Activated CD4-positive, alpha-beta T cell treated with anti-CD3 and anti-CD28 coated beads, Interleukin-2, Interleukin-6, amounts not matched to agents 100 ng/mL and 50 ng/mL, durations not matched to agents 16 hours and 8 hours (primary cell): ENCODE measurements at places on chromosomes 3 and 15.

- no peak for DNase-seq
Observed at GRCh38 chr3:134823679-134824078, 28.6 kb downstream of the EPHB1 start.

- DNase-seq: no peak
Observed at GRCh38 chr15:80875568-80876347, 96.6 kb downstream of the CEMIP start.

DNA sequence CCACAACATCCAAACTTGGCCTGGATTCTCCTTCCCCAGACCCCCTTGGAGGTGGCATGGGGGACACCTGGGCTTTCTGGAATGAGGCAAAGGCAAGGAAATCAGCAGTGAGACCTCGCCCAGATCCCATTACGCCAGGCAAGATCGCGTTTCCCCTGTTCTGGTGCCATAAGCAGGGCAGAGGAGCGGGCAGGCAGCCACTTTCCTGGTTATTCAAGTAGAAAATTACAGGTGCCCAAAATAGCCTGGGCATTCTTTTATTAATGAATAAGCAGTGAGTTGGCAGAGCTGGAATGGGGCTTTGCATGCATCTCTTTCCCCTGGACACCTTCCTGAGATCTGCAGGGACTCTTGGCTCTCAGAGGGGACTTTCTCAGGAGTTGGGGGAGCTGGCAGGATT, 31.5 kb upstream of the FAM107A start:
- DNase-seq: no peak

GRCh38 chr3:168289471-168290008, 193.8 kb upstream of the GOLIM4 start:
- DNase-seq: no peak

GRCh38 chr3:109952924-109953323, 615.6 kb upstream of the DPPA4 start:
- DNase-seq: no peak

DNA sequence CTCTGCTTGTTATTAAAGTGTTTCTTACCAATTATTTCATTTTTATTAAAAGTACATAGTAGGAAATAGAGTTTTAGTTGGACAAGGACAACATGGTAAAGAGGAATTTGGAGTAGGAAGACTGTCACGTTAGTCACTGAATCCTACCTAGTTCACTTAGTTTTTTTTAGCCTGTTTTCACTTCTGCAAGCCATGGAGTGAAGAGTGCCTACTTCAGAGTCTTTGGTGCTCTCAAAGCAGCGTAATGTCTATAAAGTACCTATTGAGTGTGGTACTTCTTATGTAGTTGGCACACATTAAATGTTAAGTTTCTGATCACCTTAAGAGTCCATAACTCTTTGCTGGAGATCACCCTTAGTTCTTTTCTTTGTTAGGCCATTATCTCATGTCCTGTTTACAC, 78.7 kb downstream of the LPP start:
- DNase-seq: no peak

GRCh38 chr3:44845528-44846520, 15.9 kb upstream of the TMEM42 start:
- DNase-seq: no peak

GRCh38 chr3:23712656-23713559, 92.8 kb upstream of the UBE2E1 start:
- DNase-seq: no peak

- DNase-seq: no peak
Observed at GRCh38 chr3:45785605-45786150, 10.7 kb downstream of the SLC6A20 start.

DNA sequence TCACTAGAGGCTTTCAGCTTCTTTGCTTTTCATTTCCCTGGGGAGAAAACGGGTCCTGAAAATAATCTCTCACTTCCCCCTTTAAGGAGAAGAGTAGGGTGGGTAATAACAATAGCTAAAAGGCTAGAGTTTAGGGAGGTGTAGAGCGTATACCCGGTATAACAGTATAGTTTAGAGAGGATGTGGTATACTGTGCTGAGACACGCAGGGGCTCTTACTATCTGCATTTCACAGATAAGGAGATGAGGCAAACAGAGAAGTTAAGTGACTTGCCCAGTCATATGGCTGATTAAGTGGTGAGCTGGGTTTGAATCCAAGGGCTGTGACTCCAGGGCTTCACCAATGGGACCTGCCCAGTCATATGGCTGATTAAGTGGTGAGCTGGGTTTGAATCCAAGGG, 15.0 kb upstream of the KCNMB3 start:
- DNase-seq: no peak

GRCh38 chr15:96657096-96657495, 326.6 kb downstream of the NR2F2 start:
- no peak for DNase-seq

DNA sequence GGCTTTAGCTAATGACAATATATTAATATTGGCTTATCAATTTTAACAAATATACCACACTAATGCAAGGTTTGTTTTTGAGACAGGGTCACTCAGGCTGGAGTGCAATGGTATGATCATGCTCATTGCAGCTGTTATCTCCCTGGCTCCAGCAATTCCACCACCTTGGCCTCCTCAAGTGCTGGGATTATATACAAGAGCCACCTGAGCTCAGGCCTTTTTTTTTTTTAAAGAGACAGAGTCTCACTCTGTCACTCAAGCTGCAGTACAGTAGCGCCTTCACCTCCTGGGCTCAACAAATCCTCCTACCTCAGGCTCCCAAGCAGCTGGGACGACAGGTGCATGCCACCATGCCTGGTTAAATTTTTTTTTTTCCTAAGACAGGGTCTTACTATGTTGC, 11.7 kb downstream of the DLG1 start:
- no peak for DNase-seq

GRCh38 chr3:128408012-128408692, 58.5 kb downstream of the DNAJB8 start:
- no peak for DNase-seq

GRCh38 chr3:109132801-109133473, 3.6 kb upstream of the C3orf85 start:
- DNase-seq: no peak

DNA sequence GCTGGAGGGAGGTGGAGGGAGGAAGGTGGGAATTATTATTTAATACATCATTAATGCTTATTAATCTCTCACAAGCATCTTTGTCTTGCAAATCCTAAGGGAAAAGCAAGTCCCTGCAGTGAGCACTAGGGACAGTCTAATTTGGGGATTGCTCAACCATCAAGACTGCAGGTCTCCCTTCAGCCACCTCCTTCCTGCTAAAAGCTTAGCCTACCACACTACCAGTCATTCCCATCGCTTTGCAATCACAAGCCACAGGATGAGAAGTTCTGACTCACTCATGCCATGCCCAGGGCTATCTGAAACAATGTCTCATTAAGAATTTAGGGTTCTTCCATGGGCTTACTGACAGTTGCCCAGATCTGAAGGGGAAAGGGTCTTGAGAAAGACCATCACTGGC, 51.0 kb upstream of the EIF1B start:
- peak; percentile 8 for DNase-seq

DNA sequence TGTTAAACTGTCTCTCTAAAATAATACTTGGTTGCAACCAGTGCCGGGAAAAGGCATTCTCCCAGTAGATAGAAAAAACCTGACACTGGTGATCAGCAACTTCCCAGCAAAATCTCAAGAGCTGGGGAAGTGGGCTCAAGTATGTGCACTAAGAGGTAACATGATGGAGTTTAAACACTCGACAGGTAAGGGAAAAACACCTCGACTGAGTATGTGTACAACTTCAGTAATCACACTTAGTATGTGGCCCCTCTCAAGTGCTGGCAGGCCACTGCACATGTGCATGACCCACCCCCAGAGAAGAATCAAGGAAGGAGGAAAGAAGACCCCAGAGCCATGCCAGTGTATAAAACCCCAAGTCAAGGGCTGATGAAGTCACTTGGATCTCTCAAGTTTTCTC, 27.4 kb downstream of the SPESP1 start:
- no peak for DNase-seq

GRCh38 chr3:194472290-194472920, 14.4 kb downstream of the ATP13A3 start:
- DNase-seq: peak; percentile 63

DNA sequence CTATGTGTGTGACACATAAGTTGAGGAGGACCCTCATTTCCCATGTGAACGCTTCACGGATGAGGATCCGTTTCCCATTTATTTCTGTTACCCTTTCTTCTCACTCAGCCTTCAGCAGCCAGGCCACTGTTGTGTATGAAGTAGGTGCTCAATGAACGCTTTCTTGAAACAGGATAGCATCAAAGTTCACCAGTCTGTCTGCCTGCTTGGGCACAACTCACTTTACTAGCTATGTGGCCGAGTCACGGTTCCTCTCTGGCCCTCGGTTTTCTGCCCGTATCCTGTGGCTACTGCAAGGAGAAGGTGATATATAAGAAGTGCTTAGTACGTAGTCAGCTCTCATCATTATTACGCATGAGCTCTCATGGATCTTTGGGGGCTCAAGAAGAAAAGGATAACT, 22.4 kb downstream of the ACSBG1 start:
- no peak for DNase-seq

DNA sequence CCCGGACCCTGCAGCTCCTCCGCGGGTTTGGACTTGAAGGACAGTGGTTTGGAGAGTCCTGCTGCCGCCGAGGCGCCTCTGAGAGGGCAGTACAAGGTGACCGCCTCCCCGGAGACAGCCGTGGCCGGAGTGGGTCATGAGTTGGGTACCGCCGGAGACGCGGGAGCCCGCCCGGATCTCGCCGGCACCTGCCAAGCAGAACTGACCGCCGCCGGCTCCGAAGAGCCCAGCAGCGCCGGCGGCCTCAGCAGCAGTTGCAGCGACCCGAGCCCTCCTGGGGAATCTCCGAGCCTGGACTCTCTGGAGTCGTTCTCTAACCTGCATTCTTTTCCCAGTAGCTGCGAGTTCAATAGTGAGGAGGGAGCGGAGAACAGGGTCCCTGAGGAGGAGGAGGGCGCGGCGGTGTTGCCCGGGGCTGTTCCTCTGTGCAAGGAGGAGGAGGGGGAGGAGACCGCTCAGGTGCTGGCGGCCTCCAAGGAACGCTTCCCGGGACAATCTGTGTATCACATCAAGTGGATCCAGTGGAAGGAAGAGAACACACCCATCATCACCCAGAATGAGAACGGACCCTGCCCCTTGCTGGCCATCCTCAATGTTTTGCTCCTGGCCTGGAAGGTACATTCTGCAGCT, 634 bp downstream of the MINDY2 start:
- DNase-seq: peak; percentile 19

GRCh38 chr3:39264053-39264452, 15.8 kb downstream of the CX3CR1 start:
- no peak for DNase-seq

DNA sequence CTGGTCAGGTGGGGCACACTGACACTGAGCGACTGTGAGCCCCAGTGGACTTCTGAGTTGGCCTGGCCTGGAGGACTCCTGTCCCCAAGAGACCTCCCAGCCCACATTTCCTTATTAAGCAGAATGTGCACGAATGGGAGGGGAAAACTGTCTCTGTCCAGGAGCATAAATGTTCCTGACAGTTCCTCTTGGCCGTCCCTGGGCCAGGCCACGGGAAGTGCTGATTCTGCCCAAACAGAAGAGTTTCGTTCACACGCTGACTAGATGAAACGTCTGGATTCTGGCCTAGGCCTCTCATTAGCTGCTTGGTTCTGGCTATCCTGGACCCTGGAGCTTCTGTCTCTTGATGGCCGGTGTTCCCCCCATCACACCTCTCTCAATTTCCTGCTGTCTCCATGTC, 29.5 kb upstream of the APEH start:
- no peak for DNase-seq

DNA sequence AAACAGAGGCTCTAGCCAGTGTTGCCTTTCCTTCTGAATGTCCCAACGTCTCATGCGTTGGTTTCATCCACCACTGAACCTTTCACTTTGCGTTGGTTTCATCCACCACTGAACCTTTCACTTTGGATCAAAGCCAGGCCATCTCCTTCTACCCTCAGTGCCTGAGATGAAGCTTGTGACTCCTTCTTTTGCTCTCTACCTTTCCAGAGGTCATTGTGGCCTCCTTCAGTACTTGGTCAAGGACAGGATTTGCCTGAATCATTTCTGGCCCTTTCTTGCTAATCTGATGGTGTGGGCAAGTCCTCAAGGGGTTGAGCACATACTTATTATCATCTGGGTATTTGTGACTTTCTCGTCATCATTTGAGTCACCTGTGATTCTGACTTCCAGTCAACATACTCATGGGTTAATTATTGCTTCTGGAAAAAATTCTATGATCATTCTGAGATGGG, 50.0 kb downstream of the SELENOT start:
- DNase-seq: peak; percentile 12

- DNase-seq: peak; percentile 25
Observed at GRCh38 chr3:44712455-44713075, at the start of gene ZNF502. TSS of gene ZNF502 (plus strand) at chr3:44712660. CDS start at chr3:44720262, 7,602 bp downstream.

- DNase-seq: no peak
Observed at GRCh38 chr15:80887148-80887547, 102.5 kb downstream of the MESD start.

- DNase-seq: no peak
Observed at GRCh38 chr3:55923626-55924025, 436.5 kb upstream of the WNT5A start.

DNA sequence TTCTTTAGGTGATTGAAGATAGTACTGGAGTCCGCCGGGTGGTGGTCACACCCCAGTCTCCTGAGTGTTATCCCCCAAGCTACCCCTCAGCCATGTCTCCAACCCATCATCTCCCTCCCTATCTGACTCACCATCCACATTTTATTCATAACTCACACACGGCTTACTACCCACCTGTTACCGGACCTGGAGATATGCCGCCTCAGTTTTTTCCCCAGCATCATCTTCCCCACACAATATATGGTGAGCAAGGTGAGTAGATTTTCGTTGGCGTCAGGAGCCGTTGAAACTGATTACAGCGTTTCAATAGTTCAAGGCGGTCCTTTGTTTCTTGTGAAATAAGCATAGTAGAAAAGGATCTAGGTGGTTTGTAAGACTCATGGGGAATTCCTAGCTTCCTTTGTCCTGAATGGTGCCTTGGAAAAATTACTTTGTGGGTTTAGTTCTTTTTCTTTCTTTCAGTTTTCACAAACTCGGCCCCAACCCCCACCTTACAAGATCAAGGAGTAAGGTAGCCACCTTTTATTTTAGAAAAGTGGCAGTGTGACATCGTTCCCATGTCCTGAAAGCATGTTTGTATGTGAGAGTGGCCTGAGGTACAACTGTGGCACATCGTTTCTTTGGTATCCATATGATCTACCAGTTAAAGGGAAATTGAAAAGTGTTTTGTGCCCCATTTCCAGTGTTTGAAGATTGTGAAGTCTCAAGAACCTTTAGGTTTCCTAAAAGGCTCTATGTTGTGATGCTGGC, 200.6 kb downstream of the GHSR start:
- DNase-seq: no peak

DNA sequence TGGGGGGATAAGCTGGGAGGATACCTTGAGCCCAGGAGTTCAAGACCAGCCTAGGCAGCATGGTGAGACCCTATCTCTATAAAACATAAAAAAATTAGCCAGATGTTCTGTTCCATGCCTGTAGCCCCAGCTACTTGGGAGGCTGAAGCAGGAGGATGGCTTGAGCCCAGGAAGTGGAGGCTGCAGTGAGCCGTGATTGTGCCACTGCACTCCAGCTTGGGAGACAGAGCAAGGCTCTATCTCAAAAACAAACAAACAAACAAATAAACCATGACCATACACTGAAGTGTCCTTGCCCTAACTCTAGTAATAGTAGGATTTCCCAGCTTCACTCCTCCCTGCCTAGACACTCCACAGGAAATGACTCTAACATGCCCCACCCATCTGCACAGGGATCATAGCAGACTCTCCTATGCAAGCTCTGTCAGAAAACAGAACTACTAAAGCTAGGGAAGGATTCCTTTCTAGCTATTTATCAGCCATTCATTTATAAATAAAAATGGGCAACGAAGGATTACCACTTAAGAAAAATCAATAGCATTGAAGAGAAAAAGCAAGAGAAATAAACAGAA, 4.6 kb downstream of the ERICH6 start:
- no peak for DNase-seq
